SJSA1 (cell line): ENCODE measurements at places on chromosomes 11 and 22.

- DNase-seq, result no peak
These were observed 81.0 kb upstream of the CTSC start for GRCh38 chr11:88418508-88418907.

DNA sequence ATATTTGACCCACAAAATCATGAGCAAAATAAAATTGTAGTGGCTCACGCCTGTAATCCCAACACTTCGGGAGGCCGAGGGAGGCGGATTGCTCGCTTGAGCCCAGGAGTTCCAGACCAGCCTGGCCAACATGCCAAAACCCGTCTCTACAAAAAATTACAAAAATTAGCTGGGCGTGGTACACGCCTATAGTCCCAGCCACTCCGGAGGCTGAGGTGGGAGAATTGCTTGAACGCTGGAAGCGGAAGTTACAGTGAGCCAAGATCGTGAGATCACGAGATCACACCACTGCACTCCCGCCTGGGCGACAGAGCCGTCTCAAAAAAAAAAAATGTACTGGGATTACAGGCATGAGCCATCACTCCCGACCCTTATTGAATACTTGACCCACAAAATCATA, 2.0 kb upstream of the RRAS2 start:
- no peak for DNase-seq

- no peak for DNase-seq
These were observed 28.5 kb upstream of the SMIM38 start for GRCh38 chr11:69127081-69127850.

- no peak for DNase-seq
These were observed 17.8 kb upstream of the SYVN1 start for GRCh38 chr11:65152122-65152521.

DNA sequence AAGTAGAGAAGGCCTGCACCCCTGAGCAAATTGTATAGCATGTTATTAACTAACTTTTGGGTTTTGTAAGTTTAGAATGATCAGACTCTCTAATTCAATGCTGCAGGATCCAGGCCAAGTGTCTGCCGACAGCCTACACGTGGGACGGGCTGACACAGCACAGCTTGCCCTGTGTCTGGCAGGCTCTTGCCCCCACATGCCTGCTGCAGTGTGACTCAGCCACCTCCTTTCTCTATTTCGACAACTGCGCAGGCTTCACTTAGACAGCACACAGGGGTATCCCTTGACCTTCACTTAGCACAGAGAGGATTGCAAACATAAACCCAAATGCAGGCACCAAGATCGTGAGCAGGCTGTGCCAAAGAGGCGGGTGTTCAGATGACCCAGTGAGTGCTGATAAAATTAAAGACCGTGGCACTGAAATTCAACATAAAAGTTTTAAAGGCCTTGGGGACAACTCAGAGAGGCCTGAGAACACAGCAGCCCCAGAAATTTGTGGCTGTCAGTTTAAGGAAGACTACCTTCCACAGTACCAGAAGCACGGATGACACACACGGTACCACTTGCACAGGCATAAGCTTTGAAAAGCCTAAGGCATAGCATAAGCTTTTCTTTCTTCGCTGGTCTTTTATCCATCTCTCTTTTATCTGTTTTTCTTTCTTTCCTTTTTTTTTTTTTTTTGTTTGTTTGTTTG, 37.8 kb downstream of the SCN3B start:
- DNase-seq, result no peak

DNA sequence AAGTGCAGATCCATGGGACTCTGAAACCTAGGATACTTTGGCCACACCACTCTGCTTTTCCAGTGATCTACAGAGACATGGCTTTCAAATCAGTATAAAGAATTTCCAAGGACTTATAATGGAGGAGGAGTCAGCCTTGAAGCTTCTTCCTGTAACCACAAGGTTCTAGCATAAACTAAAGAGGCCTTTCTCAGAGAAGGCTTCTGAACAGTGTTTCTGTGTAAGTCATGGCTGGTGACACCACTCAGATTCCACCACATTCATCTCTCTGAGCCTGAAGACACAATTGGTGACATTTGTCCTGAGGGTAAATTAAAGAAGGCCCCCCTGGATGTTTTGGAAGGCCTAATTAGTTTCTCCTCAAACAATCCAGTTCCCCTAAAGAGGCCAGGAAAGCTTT, 29.0 kb upstream of the ADORA2A start:
- peak; percentile 24 for DNase-seq

DNA sequence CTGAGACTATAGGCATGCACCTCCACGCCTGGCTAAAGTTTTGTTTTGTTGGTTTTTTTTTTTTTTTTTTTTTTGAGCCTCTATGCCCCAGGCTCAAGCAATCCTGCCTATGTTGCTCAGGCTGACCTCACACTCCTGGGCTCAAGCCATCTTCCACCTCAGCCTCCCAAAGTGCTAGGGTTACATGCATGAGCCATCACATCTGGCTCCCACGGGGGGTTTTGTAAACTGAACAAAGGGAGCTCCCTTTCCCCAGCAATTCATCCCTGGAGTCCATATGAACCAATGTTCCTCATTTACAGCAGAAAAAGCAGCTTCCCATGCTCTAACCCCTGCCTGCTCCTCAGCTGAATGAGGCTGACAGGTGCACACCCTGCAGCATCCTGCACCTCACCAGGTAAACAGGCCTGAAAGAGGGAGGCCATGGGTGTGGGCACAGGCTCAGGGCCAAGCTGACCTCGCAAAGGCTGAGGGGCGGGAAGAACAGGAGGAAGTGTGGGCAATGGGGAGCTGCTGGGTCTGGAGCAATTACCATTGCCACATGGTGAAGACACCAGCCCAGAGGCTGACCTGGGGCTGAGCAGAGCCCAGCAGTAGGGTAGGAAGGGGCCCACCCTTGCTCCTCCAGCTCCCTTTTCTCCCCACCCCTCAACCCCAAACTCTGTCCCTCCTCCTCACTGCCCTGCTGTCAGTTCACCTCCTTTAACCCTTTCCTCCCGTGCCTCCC, 58.2 kb downstream of the RBX1 start:
- DNase-seq, result no peak

GRCh38 chr22:49113758-49114157, 713.9 kb downstream of the BRD1 start:
- no peak for DNase-seq

DNA sequence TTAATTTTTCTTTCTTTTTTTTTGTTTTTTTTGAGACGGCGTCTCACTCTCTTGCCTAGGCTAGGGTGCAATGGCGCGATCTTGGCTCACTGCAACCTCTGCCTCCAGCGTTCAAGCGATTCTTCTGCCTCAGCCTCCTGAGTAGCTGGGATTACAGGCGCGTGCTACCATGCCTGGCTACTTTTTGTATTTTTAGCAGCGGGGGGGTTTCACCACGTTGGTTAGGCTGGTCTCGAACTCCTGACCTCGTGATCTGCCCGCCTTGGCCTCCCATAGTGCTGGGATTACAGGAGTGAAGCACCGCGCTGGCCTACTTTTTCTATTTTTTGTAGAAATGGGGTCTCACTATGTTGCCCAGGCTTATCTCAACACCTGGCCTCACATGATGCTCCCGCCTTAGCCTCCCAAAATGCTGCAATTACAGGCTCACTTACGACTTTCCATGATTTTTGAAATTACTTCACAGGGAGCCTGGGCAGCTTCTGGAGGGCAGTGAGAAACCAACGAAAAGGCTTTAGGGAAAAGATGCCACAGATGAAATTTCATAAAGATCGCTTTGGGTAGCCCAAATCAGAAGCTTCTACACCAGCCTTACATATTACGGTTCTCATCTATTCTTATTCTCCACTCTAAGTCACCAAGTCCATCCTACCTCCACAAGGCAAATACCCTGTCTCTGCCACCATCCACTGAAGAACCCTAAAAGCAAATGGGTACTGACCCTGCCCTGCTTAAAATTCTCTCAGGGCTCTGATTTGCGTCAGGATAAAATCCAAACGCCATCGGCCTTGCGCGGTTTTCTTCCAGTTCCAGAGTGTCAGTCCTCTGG, 866 bp upstream of the RRM1 start:
- DNase-seq, result no peak

DNA sequence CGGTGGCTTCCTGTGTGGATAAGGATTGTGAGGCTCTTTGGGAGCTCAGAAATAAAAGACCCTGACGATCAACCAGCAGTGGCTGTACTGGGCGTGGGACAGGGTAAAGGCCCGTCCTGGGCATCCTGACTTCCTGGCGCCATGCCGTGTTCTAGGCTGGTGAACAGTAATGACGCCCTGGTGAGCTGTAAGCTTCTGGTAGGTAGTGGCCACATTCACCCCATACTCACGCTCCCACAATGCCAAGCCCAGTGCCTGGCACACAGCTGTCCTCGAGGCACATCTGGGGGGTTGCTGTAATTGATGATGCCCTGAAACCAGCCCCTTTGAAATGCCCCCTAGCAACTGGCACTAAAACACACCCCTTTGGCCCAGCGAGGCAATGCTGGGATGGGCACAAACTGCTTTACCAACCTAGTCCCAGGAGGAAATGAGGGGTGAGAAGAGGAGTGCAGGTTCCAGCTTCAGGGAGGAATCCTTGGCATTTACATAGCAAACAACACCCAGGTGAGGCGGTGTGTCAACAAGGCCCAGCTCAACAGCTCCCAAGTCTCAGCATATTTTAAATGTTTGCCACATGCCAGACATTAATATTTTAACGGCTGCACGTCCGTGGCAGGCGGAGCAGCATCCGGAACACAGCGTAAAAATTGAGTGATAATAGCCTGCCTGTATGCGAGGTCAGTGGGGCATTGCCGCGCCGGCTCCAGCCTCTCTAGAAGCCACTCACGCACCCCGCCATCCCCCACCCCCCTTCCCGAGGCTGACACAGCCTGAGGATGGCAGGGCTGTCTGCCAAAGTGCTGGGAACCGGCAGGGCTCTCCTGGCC, 79.3 kb downstream of the DSCAML1 start:
- no peak for DNase-seq

DNA sequence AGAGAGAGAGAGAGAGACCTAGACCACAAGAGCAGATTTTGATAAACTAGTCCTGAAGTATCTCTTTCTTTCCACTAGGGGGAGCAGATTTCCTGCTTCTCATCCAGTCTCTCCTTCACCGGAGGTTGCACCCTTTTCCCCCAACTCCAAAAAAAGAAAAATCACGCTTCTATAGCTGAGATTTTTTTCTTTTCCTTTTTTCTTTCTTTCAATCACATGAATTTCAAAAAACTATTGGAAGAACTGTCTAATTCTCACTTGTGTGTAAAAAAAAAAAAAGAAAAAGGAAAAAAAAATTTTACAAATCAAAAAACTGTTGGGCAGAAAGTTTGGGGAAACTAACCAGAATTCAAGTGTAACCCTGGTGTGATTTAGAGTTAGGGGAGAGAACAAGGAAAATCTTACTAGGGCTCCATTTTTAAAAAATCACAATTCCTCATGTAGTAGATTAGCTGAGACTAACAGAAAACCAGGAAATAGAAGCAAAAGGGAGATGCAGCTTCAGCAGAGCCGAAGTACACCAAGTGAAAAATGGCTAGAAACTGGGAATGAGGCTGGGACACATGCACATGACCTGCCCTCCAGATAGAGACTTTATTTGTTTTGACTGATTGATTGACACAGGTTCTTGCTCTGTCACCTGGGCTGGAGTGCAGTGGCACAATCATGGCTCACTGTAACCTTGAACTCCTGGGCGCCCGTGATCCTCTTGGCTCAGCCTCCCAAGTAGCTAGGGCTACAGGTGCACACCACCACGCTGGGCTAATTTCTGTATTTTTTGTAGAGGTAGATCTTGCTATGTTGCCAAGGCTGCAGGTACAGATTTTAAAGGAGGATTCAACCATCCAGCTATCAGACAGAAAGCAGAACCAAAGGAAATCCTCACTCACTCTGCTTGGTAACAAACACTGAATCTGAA, 27.1 kb downstream of the SDHD start:
- no peak for DNase-seq

DNA sequence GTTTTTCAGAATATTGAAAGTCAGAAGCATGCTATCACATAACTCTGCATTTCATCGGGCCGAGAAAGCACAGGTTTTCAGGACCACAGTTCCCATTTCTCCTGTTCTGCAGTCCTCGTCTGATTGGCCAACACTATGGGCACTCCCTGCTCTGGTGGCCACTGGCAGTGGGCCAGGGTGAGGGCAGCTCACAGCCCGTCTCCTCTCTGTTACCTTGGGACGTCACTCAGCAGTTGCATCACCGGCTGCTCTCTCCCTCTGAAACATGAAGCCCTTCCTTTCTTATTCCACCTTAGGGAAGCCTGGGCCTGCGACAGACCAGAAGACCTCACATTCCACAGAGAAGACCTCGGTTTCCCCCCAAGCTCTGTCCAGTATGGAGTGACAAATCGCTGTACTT, 11.4 kb upstream of the MICAL3 start:
- DNase-seq, result no peak

DNA sequence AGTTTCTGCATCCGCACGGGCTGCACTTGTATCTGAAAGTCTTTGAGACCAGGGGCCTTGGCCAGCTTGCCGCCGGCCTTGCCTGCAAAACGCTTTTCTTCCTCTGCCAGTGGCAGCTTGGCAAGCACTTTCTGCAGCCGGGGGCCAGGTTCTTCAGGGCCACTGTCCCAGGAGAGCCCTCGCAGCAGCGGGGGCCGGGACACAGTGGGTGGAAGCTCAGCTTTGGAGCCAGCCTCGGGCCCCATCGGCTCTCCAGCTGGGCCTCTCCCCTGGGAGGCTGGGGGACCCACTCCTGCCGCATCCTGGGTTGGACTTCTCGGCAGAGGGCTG, 57.5 kb upstream of the LYVE1 start:
- no peak for DNase-seq

DNA sequence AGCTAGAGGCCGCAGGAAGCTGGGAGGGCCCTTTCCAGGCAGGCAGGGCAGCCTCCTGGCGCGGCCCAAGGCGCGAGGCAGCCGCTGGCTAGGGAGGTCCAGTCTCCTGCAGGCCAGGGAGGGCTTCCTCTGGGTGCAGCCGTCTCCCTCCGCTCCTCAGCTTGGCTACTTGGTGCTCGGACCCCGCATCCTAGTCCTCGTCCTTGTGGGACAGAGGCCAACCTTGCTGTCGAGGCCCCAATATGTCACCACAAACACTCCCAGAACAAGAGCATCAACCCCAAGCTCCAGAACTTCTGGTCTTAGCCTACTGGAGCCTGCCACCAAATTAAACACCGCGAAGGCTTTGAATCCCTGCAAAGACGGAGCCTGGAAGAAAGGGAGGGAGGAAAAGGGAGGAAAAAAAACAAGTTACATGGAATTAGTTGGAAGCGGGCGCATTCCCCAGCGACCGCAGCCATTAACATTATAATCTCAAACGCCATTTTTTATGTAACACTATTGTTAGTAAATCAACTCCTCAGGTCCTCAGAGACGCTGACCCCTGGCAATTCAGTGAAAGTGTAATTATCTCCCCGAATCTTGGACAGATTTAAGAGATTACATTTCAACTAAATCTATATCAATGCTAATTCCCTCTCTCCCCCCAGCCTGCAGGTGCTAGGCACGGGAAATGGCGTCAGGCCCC, 12.7 kb upstream of the PAX6 start:
- no peak for DNase-seq
